ENCODE measurements at places on chromosomes 5 and 9.

- DNase-seq, result no peak
Observed at GRCh38 chr9:27497883-27498417, 26.1 kb upstream of the IFNK start.

- DNase-seq, result no peak
Observed at GRCh38 chr5:117954331-117954730, 1034.0 kb downstream of the DTWD2 start.

- DNase-seq, result no peak
Observed at GRCh38 chr5:59185757-59186385, 603.0 kb downstream of the RAB3C start.

GRCh38 chr9:136494531-136495215 lies 11.8 kb upstream of the SEC16A start:
- DNase-seq, result no peak

DNA sequence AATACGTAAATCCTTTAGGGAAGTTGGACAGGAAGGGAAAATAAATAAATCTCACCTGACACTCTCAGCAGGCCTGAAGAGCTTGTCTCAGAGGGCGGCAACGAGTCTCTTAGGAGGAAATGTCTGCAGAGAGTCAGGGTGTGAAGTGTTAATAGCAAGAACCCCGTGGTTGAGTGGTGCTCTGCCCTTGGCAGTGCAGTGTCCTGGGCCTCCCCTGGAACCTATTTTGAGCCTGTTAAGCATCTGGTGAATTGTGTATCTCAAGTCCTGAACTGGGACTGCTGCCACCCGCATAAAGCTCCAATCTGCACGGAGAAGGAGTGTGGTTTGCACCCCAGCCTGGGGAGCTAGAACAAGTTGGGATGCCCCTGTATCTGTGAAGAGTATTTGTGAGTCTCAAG lies 211.8 kb downstream of the GOLPH3 start:
- DNase-seq, result no peak

GRCh38 chr9:27653957-27654356 lies 80.7 kb upstream of the C9orf72 start:
- DNase-seq, result no peak

GRCh38 chr9:94945197-94946144 lies 219.0 kb downstream of the AOPEP start:
- no peak for DNase-seq

GRCh38 chr9:73053543-73053942 lies 98.1 kb upstream of the ANXA1 start:
- DNase-seq, result no peak

DNA sequence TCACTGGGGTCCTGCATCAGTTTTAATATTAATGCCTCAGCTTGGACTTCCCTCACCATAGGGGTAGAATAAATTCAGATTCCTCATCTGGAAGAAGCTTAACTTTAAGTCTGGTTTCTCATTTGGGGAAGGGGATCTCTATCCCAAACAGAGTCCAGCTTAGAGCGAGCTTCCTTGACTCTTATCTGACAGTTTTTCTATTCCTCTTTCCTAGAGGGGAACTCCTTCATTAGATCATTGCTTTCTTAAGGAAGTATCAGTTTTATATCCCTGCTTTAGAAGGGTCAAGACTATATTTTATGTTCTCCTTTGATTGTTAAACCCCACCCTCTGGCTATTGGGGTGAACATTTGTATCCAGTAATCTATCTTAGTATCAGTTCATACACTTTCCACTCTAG lies 24.2 kb upstream of the CDC42SE2 start:
- no peak for DNase-seq

Data from NCI-H774 (cell line).